ENCODE measurements at places on chromosomes 1 and 21.

GRCh38 chr1:156076609-156077429 lies 5.4 kb downstream of the MEX3A start:
- DNase-seq = no peak

- no peak for DNase-seq
Observed at GRCh38 chr1:50724626-50725286, 235.3 kb downstream of the FAF1 start.

DNA sequence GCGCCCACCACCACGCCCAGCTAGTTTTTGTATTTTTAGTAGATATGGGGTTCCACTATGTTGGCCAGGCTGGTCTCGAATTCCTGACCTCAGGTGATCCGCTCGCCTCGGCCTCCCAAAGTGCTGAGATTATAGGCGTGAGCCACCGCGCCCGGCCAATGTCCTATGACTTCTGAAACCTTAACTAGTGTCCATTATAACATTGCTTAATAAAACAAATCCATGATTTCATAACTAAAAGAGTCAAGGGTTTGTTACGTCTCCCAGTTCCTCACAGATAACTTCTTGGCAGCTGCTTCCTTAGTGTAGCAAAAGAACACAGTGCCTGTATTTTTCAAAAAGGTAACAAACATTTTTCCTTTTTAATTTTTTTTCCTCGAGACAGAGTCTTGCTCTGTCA lies 53.6 kb downstream of the FBXO42 start:
- no peak for DNase-seq

GRCh38 chr1:92037400-92037799 lies 7.6 kb downstream of the EPHX4 start:
- no peak for DNase-seq

- no peak for DNase-seq
Observed at GRCh38 chr1:208019257-208019656, 108.3 kb upstream of the CD34 start.

GRCh38 chr1:28301368-28302174 lies 27.3 kb upstream of the MED18 start:
- no peak for DNase-seq

- peak; percentile 69 for DNase-seq
Observed at GRCh38 chr1:2543543-2544092, 12.6 kb upstream of the TNFRSF14 start.

DNA sequence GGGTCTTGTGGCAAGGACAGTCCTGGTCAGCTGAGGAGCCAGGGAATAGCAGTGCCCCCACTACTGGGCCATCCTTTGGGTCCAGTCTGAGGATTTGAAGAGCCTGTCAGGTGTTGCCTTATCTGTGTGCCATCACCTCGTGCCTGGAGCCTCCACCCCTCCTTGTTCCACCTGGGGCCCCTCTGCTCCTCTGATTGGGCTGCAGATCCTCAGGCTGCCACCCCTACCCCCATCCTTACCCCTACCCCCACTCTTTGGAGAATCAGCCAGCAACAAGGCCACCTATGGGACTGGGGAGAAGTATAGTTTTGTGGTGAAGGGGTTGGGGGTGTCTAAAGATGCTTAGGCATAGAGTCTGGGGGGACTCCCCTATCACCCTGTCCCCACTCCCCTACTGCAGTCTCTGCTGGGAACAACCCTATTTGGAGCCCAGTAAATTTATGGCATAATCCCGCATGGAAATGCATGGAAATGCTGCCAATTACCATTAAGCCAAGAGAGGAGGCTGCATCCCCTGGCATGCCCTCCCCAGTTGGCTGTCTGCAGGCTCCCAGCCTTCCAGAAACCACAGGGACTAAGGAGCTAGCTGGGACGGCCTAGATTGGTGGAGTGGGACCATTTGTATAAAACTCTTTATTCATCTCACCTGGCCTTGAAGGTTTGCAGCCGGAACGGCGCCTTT lies 142.7 kb upstream of the CSF3R start:
- no peak for DNase-seq

- DNase-seq = no peak
Observed at GRCh38 chr1:106233511-106233910, 823.0 kb upstream of the PRMT6 start.

DNA sequence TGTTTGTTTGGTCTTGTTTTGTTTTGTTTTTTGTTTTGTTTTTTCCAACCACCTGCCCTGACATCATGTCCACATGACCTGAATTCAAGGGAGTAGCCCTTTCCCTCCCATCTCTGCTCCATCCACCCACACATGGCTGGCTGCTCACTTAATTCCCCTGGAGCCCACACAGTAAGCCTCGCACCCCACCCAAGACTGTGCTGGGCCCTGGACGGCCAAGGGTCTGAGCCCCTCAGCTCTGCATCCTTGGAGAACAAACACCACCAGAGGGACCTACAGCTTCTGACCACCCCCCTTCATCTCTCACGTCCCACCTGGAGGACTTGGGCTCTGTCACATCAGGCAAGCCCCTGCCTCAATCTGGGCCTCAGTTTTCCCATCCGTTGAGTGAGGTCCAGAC lies 39.1 kb downstream of the MATN1 start:
- DNase-seq = no peak

DNA sequence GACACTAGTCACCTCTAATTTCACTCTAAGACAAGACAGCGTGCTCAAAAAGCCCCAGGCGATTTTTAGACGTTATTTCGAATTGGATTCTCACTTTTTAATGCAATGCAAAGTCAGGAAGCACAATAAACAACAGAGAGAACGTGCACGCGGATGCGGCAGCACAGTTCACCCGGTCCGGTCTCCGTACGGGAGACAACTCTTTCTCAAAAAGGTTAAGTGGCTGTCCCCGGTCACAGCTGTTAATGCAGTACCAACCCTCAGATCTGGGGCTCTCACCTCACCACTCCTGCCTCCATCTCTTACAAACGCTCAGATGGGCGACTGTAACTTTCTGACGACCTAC lies 1.2 kb downstream of the HP1BP3 start:
- no peak for DNase-seq

DNA sequence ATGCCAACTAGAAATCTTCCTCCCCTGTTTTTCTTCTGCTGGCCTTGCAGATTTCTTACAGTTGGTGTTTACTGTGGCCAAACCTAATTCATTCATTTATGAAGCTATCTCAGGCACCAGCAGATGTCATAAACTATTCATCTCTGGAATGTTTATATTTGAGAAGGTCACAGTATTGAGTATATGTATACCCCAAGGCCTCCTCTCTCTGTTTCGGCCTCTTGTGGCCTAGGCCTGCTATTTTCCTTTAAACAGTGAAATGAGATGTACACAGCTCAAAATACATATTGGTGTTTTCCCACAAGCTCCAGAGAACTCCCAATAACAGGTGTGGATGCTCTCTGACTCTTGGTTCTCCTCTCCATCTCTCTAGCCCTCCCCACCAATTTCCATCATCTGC lies 520.7 kb upstream of the CAMK1G start:
- no peak for DNase-seq

- no peak for DNase-seq
Observed at GRCh38 chr1:183093786-183094298, 70.6 kb downstream of the LAMC1 start.

- DNase-seq = no peak
Observed at GRCh38 chr1:174743654-174744561, 255.8 kb upstream of the CACYBP start.

DNA sequence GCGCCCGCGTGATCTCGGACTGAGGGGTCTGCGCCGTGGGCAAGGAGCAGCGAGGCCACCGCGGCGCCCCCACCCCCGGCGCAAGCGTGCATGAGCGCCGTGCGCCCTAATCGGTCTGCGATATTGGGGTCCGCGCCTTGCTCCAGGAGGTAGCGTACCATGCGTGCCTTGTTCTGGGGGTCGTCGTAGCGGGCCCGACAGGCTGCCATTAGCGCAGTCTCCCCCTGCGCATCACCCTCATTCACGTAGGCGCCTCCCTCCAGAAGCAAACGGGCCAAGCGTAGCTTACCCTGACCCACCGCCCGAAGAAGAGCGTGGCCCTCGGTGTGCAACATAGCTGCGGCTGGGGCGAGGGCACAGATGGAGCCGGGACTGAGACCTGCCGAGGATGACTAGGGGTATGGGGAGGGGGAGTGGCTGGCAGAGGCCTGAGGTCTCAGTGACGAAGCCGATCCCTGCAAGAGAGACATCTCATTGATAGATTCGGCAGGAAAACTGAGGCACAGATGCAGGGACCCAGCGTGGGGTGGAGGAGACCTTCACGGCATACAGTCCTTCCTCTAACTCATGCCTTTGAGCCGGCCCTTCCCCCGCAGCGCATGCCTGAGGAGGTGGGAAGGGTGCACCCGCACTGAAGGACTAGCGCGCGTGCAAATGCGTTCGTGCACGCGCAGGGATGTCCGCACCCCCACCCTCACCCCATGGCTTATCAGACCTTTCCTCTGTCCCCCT lies 2.8 kb downstream of the ANKRD34A start:
- no peak for DNase-seq

DNA sequence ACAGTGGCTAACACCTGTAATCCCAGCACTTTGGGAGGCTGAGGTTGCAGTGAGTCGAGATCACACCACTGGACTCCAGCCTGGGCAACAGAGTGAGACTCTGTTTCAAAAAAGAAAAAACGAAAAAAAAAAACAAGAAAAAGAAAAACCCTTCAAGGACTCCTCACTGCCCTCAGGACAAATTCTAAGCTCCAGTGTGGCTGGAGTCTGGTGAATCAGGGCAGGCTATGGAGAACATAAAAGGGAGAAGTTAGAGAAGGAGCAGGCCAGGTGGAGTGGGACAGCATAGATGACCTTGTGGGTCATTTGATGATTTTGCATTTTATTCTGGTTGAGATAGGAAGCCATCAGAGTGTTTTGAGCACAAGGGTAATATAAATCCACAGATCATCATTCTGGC lies 12.5 kb upstream of the UAP1 start:
- DNase-seq = no peak

- no peak for DNase-seq
Observed at GRCh38 chr1:155011004-155011416, 8.4 kb downstream of the ZBTB7B start.

GRCh38 chr1:113859478-113860175 lies 11.9 kb downstream of the PTPN22 start:
- DNase-seq = no peak

DNA sequence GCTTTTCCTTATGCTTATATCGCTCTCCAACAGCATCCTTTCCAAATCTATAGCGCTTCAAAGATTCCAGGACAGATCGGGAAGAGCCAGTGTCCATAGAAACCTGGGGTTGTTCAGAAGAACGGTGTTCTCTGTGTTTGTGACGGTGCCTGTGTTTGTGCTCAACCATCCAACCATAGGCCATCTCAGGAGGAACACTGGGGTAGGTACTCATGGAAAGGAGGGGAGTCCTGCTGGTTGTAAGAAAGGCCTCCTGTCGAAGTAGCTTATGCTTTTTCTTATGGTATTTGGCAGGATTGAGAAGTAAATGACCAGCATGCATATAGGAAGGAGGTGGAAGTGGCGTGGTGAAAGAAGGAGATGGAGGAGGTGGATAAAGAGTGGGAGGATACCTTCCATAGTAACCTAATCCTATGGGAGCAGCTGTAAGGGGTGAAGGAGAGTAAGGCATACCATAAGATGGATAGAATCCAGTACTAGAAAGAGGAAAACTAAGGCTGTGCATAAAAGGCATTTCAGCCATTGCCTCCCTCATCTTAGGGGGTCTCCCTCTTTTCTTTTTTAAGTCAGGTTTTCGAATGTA lies 84.2 kb downstream of the ASH1L start:
- DNase-seq = no peak

DNA sequence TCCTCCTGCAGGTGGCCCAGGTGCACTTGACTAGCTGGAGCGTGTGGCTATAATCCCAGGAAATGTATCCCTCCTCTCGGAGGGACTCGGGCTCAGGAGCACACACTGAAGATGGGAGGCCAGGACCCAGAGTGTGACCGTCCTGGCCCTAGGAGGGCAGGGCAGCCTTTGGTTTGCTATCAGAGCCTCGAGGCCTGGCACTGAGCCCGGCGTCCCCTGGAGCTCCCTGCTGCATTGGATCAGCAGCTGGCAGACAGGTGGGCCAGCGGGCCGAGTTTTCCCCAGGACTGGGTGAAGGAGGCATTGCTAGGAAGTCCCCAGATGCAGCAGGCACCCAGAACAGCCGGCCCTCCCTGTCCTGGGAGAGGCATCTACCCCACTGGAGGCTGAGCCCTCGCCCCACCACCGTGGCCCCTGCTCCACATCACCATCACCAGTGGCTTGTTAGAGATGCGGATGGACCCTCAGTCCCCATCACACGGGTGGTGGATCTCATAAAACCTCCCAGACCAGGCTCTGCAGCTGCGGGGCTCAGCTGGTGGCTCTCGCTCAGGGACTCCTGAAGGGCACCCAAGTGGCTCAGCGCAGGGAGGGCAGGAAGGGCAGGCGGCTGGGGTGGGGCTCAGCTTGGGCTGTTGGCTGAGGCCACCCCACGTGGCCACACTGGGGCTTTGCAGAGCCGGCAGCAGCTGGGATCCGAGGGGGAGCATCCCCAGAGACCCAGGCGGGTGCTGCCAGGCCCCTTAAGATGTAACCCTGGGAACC lies 32.7 kb upstream of the POFUT2 start:
- no peak for DNase-seq

DNA sequence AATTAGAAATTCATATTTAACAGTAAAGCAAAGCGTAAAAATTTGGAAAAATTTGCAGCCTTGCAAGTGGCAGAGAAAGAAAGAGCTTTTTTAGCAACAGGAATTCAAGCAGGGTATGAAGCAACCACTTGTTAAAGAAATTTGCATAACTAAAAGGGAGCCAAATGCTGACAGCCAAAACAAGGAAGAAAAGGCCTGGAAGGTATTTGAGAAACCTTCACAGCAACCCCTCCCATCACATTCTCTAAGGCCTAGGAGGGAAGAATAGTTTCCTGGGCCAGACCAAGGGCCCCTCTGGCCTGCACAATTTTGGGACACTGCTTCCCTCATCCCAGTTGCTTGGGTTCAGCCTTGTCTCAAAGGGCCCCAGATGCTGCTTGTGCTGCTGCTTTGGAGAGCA lies 672.4 kb upstream of the TMPRSS15 start:
- no peak for DNase-seq

DNA sequence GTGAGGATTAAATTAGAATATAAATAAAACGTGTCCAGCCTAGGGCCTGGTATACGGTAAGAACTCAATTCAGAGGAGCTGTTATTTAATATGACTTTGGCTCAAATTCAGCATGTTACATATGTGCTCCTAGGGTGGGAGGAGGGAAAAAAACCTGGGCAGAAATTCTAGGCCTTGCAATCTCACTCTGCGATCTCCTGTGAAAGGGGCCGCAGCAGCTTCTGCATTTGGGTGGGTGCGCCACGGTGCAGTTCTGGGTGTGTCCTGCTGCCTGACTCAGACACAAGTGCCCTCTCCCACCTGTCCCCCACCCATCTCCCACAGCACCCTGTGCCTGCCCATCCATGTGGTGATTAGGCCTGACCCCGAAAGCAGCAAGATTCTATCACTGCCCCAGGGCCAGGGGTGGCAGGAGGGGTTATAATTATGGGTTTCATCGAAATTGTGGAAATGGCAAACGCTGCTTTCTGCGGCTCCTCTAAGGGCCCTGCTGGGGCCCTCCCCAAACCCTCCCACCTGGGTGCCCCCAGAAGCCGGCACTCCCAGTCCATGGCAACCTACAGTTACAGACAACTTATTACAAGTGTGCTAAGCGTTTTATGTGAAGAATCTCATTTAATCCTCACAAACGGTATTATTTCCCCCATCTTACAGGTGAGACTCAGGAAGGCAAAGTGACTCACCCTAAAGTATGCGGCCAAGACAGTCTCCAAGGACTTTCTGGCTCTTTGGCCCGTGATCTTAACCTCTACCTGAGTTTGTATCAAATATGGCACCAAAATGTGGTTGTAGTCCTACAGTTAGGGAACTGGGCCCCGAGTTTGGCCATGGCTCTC lies 25.5 kb upstream of the GRHL3 start:
- DNase-seq = no peak

Measured in brain pericyte (primary cell).